Renal cortical epithelial cell (primary cell): ENCODE measurements at places on chromosomes 16 and 17. TPM values are rescaled to one million over a fixed set of nuclear protein-coding genes. Genes with fewer than 3 reads are reported as not detected.
A peak's percentile ranks its signal among the peaks of the same experiment; 100 is the strongest.

DNA sequence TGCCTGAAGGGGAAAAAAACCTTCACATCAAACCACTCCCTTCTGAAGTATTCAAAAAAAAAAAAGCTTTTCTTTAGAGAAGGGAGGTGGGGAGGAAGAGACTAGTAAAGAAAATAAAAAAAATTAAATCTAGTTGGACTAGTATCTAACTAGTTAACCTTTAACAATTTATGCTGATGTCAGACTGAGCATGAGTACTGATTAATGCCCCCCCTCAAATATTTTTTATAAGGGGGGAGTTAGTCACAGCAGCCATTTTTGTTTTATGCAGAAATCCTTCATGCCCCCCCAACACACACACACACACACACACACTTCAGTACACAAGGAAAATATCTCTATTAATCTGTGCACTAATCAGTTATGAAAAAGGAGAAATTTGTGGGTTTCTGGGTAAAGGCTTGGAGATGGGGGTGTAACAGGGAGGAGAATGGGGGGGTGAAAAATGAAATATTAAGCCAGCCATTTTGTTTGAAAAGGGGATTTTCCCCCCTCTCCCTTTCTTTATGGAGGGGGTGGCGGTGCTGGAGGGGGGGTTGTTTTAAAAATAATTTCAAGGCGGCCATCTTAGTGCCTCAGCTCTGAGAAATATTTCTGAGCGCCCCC, 4.7 kb upstream of the CHD3 start:
- DNase-seq = peak; percentile 57

ST6GALNAC1 gene
- 0.52 TPM in 1 of 2 replicates, not detected in the other for total RNA-seq

CSH1 gene
- total RNA-seq = not detected in 2 replicates

CCDC92B gene
- total RNA-seq = not detected in 2 replicates

GRCh38 chr17:39617446-39618245, 9.1 kb upstream of the PPP1R1B start:
- DNase-seq = peak; percentile 40

GRCh38 chr16:71626858-71627213, 852 bp downstream of the MARVELD3 start:
- DNase-seq = no peak

GRCh38 chr17:50699410-50699809, 8.3 kb downstream of the ANKRD40 start:
- peak; percentile 33 for DNase-seq

- no peak for DNase-seq
Measured at GRCh38 chr17:74760404-74761105, 12.1 kb downstream of the NHERF1 start.

DNA sequence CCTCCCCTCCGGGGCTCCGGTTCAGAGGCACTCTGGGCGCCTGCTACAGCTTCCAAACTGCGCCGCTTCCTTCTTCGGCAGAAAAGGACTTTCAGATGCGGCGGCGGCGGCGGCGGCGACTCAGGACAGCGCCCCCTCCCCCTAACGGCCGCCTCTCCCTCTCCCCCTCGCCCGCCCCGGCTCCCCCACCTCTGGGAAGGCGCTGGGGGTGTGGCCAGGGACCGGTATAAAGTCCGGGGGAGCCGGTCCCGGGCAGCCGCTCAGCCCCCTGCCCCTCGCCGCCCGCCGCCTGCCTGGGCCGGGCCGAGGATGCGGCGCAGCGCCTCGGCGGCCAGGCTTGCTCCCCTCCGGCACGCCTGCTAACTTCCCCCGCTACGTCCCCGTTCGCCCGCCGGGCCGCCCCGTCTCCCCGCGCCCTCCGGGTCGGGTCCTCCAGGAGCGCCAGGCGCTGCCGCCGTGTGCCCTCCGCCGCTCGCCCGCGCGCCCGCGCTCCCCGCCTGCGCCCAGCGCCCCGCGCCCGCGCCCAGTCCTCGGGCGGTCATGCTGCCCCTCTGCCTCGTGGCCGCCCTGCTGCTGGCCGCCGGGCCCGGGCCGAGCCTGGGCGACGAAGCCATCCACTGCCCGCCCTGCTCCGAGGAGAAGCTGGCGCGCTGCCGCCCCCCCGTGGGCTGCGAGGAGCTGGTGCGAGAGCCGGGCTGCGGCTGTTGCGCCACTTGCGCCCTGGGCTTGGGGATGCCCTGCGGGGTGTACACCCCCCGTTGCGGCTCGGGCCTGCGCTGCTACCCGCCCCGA, at the start of gene IGFBP4:
TSS of gene IGFBP4 (plus strand) at position 255 of the 792 bp plus-strand sequence. CDS start at position 541, 286 bp downstream.
- DNase-seq = no peak

DHX40 gene
- 88.2 and 127 TPM in 2 replicates for total RNA-seq

- peak; percentile 94 for DNase-seq
Measured at GRCh38 chr17:44587339-44587738, 30.1 kb downstream of the FZD2 start.
